ENCODE measurements at places on chromosomes 1 and 21.

GRCh38 chr21:44927587-44928461 is 7.1 kb upstream of the ITGB2 start:
- DNase-seq: no peak

GRCh38 chr1:40951943-40952743 is 27.4 kb upstream of the CTPS1 start:
- DNase-seq: peak; percentile 20

DNA sequence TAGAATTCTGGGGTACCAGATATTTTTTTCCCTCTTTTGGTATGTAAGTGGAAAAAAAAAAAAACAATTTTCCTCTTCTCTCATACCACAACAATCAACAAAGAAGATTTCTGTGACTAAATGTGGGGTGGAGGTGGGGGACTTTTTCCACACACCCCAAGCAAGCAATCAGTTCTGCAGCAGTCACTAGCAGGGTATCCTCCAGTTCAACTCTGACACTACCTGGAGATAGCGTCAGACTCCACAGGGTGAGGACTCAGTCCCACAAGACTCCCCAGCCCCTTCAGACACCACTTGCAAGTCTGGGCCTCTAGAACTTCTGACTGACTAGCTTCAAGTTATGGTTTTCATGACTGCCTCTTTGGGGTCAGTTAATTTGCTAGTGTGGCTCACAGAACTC is 6.2 kb downstream of the DHX9 start:
- no peak for DNase-seq

DNA sequence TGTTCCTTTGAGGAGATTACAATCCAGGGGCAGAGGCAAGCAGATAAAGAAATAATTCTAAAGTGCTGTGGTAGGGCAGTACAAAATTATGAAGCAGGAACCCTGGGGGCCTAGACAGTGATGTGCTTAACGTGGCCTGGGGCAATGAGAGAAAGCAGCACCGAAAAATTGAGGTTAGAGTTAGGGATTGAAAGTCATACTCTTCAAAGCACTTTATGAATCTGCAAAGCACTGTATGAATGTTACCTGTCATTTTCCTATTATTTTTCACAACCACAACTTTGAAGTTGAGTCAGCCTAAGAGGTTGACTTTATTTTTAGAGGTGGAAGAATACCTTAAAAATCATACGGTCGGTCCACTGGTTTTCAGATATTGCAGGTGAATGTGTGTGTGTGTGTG is 183.4 kb upstream of the NFIA start:
- DNase-seq: no peak

GRCh38 chr21:31604591-31605190 is 54.8 kb upstream of the SOD1 start:
- DNase-seq: peak; percentile 57

DNA sequence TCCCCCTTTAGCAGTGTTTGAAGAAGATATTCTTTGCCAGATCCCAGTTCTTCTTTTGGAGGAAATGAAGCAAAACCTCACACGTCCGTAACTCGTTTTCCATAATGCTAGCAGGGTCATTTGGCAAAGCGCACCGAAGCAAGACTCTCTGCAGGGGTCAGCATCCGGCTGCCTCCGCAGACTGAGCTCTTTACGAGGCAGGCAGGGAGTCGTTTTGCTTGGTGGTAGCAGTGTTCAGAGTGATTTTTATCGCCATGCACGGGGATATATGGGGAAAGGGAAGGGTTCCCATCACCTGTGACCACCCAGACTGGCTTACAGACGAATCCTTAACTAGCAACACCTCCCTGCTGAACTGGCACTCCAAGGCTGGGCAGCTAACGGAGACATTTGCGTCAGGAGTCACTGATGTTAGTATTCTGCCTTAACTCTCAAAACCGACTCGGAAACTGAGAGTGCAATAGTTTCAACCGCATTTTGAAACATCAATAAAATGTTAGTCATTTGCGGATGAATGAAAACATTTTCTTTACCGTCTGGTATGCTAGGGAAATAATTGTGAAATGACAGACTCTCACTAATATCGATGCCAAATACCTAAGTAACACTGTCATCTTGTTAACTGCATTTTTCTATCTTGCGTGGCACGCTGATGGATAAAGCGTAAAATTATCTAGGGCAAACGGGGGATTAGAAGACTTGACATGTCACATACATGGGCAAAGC is 2.2 kb upstream of the NEGR1 start:
- no peak for DNase-seq

- DNase-seq: no peak
Observed at GRCh38 chr1:111747282-111747734, 8.1 kb upstream of the INKA2 start.

DNA sequence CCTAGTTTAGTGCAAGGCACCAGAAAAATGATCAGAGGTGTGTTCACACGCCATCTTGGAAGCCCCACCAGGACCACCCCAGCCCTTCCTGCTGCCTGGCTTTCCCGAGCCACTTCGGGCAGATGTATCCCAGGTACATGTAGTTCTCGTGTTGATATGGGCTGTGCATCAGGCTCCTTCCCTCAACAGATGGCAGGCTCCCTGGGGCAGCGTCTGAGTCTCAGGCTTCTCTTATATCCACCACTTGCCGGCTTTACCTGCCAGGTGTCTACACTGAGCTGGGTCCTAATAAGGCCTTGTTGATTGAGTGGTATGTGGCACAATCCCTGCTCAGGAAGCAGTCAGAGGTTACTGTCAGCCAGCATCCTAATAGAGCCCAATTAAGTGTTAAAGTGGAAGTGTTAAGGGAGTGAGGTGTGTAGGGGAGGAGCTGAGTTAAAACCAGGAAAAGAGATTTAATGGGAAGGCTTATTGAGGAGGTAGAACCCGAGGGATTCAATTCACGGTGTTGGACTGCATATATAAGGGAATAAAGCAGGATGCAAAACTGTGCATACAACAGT is 8.5 kb downstream of the GPA33 start:
- no peak for DNase-seq

All from NCI-H1417 treated with DMSO at 0.1 percent for 48 hours (cell line).